ENCODE measurements at places on chromosomes 7 and 10. TPM values are rescaled to one million over a fixed set of nuclear protein-coding genes. Genes with fewer than 3 reads are reported as not detected.

GRCh38 chr10:69449841-69450240 is 1.4 kb upstream of the TSPAN15 start:
- DNase-seq: no peak

DNA sequence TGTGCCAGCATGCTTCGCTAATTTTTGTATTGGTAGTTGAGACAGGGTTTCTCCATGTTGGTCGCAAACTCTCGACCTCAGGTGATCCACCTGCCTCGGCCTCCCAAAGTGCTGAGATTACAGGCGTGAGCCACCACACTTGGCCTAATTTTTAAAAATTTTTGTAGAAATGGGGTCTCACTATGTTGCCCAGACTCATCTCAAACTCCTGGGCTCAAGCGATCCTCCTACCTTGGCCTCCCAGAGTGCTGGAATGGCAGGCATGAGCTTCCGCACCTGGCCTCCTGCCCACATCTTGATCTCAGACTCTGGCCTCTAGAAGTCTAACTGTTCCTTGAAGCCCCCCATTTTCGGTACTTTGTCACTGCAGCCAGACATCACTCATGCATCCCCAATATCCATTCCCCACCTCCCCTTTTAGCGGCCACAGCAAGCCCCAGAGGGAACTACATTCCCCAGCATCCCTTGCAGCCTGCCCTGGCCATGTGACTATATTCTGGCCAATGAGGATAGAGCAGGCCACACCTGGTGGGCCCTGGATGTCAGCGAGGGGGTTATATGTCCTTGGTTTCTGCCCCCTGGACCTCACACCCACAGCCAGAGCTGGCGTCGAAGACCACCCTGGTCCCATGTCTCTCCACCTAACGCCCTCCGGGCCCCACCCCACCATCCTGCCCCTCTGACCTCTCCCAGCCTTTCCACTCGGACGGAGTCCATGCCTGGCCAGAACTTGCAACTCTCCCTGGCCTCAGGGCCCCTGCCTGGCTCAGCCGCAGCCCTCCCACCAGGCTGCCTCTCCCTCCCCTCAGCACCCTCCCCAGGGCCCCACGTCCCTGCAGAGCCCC is 33.8 kb downstream of the MICALL2 start:
- no peak for DNase-seq

Gene ADCY1
- total RNA-seq: 3.3 TPM

Gene NEUROG3
- 0.71 TPM for total RNA-seq

Gene NPC1L1
- 0.29 TPM for total RNA-seq

Gene SEM1
- total RNA-seq: 40.4 TPM

Gene GPR146
- total RNA-seq: 54.1 TPM

Data from mesenteric fat pad (tissue), 1 donor.